ENCODE measurements at places on chromosomes 2 and 18.

DNA sequence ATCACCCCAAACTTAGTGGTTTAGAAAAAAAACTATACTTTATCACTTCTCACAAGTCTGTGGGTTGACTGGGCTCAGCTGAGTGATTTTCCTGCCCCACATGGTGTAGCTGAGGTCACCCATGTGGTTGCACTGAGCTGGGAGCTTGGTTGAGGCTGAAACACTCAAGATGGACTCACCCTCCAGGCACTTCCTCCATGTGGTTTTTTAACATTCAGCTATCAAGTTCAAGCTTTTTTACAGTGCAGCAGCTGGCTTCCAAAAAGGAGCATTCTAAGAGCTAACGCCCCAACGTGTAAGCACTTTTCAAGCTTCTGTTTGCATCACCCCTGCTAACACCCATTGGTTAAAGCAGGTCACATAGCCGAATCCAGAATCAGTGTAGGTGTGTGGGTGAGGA lies 105.9 kb upstream of the CREB1 start:
- DNase-seq, result no peak

DNA sequence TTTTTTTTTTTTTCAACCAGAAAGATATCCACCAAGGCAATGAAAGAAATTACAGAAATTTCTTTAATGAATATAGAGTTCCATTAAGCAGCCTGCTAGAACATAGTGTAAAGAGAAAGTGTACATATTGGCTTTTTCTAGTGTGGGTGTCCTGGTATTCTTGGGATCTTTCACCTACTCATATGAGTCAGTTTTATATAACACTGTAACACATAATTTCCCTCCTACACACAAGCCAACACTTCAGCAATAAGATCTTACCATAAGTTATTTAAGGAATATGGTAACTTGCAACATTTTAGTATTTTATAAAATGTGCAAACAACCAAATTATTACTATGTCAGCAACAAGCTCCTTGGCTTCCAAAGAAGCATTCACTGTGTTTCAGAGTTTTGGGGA lies 59.9 kb downstream of the ZRANB3 start:
- no peak for DNase-seq

- no peak for DNase-seq
Observed at GRCh38 chr2:26179446-26179913, 6.6 kb downstream of the GAREM2 start.

DNA sequence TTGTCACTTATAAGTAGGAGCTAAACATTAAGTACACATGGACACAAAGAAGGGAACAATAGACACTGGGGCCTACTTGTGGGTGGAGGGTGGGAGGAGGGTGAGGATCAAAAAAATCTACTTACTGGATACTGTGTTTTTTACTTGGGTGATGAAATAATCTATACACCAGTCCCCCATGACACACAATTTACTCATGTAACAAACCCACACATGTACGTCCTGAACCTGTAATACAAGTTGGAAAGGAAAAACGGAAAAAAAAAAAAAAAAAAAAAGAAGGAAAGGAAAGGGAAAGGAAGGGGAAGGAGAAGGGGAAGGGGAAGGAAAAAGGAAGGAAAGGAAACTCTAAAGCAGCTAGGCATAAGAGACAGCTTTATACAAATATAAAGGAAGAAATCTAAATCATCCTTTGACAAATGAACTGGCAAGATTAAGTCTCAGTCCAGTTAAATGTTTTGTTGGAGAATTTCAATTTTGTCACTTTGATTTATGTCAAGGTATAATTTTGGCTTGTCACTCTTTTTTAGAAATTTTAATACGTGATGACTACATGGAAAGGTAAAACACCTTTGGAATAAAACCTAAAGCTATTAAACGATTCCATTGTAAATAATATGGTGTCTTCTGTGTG lies 169.4 kb upstream of the OTX1 start:
- DNase-seq, result no peak

- no peak for DNase-seq
Observed at GRCh38 chr2:162929571-162929970, 91.0 kb upstream of the KCNH7 start.

GRCh38 chr2:46382331-46383112 lies 85.3 kb downstream of the EPAS1 start:
- DNase-seq, result no peak

- DNase-seq, result no peak
Observed at GRCh38 chr18:44450226-44450625, 230.5 kb upstream of the SETBP1 start.

DNA sequence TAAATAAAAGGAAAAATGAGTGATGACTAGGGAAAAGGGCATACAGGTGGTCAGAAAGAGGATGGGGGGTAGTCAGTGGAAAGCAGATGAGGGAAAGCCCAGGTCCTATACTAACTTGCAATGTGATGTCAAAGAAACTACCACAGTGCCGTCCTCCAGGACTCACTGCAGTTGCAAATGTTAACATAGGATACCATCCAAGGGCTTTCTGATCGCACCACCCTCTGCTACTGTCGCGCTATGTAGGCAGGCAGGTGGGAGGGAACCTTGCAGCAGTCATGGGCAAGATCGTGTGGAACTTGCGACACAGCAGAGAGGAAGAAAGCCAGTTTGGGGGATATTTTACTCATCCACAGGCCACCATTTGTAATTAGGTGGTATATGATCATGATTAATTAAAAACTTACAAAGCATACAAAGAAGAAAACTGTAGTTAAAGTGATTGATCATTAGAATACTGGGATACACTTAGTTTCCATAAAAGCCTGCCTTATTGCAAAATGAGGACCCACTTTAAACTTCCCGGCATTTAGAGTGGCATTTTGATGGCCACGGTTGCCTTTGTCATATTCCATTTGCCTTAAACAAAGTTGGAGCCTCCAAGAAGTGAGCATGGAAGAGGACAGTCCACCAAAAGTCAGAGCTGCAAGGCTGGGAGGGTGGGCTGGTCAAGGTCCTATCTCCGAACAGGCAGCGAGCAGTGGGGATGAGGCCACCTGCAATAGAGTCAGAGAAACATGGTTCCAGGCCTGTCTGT lies 8.5 kb upstream of the ROCK2 start:
- no peak for DNase-seq

DNA sequence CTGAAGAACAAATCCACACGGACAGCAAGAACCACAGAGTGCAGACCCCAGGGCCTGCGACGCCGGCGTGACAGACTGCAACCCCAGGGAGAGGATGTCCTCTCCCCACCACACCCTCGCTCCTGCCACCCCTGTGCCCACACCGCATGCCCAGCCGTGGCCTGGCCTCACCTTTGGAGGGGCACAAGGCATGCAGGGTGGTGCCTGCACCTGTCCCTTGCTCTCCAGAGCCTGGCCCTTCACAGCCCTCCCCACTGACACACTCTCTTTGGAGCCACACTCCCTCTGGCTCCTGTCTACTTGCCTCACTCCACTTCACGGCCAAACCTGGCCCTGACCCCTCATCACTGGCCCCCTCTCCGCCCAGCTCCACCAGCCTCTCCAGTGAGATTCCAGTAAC lies 9.3 kb downstream of the THAP4 start:
- no peak for DNase-seq

DNA sequence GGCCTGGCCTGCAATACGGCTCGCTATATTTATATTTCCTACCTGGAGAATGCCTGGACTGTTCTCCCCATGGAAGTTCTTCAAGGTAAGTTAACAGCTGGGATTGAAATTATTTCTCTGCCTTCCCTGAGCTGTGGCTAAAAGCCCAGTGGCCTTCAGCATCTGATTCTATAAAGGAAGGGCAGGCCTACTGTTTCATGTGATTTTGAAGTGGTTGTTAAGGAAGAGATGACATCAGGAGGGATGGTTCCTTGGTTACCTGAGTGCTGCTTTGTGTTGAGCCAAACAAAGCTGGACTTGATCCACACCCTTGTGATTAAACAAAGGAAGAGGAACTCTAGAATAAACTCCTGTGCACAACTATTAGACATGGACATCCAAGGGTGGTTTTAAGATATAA lies 61.6 kb downstream of the MFSD6 start:
- peak; percentile 98 for DNase-seq

DNA sequence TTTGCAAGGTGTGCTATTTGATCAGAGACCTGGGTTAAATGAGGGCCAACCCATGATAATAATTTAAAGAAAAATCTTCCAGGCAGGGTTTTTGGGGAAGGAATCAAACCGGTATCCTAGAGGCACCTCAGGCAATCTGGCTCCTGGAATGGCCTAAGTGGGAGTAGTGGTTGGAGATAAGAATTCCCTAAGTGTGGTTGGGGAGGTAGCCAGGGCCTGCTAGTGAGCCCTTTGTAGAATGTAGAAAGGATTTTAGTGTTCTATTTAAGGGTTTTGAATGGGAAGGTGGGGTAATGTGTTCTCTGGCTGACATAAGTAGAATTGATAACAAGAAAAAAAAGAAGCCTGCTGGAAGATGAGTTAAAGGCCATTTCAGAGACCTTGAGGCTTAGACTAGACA lies 422.2 kb downstream of the XIRP2 start:
- no peak for DNase-seq

- DNase-seq, result no peak
Observed at GRCh38 chr18:58980991-58981390, 116.3 kb downstream of the ZNF532 start.

GRCh38 chr2:124327303-124327702 lies 302.2 kb downstream of the CNTNAP5 start:
- no peak for DNase-seq

DNA sequence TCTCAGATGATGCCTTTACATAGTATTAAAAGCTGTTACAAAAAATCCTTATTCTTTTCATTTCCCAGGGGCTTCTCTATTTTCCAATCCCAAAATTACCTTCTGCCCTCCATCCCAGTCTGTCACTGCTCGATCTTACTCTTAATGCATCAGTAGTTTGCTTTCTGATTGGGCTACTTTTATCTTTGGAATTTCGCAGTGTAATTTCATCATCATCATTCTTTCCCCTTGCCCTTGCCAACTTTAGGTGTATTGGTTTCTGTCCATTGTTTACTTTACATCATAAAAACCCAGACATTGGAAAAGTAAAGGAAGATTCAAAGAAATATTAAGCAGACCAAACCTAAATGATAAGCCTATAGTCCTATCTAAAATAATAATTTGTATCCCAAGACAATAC lies 457.2 kb downstream of the PIK3C3 start:
- no peak for DNase-seq

DNA sequence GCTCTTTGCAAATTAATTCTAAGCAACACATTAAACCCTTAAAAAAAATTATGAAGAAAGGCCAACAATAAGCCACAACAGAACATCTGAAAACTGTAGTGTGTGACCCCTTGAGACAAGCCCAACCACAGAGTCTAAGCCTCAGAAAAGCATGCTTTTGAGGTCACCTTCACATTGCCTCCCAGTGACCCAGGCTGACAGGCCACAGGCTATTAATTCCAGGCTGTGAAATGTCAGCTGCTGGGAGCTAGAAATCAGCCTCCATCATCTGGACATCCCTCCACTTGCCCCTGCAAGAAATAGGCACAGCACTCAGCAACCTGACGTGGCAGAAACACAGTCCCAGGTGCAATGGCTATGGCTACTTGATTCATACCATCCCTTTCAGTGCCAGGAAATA lies 179.4 kb upstream of the ZFP36L2 start:
- no peak for DNase-seq

DNA sequence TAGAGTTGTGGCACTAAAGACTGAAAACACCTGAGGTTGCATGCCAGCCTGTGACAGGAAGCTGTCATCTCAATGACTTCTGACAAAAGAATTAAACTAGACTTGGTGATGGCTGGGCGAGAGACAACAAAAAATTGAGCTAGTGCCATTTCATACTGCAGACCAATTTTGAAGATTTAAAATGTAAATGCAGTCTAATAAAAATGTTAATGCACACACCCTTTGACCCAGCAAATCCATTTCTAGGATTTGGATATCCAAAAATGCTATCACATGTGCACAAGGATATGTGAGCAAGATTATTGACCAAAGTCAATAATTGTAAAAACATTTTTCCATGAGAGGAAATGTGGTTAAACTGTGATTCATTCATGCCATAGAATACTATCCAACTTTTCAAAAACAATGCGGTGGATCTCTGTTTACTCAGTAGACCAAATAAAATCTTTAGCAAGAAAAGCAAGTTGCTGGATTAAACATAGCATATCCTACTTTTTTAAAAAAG lies 5.6 kb downstream of the FBXO36 start:
- no peak for DNase-seq

DNA sequence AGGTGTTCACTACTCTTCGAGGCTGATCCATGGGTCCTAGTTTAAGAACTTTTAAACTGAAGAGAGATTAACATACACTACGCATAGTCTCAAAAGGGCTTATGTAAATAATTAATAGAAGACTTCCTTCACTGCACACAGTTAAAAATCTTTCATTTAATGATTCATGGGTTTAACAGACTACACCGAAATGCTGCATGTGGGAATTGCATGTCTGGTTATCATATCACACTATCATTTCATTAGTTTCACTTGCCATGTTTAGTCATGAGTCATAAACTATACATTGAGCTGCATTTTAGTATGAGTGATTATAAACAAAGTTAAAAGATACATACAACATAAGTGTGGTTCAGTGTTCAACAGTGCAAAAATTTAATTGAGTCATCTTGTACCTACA lies 31.2 kb downstream of the GLS start:
- no peak for DNase-seq

DNA sequence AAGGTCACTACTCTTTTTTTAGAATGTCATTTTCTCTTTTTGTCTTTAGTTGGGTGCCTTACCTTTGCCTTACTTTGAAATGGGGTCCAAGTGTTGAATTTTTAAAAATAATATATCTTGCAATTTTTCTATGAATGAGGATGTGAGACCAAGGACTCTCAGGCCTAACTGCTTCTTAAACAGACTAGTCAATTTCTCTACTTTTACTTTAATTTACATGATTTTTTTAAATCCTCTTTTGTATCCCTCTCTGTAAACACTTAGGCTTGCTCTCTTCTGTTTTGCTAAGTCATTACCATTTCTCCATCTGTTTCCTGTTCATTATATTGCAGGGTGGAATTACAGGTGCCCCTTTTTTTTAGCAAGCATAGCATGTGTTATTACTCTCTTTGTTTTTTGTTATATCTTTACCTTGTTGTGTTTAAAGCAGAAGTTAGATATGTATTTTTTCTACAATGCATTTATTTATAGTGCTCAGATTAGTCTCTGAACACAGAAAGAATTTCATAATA lies 261.8 kb downstream of the SPAG16 start:
- peak; percentile 83 for DNase-seq

- no peak for DNase-seq
Observed at GRCh38 chr18:55515941-55516710, 71.9 kb downstream of the TCF4 start.

All from DMS153 (cell line).